ENCODE measurements at places on chromosomes 13 and 19.
A peak's percentile ranks its signal among the peaks of the same experiment; 100 is the strongest.

GRCh38 chr19:53254411-53255341, at the start of gene ZNF677:
Gene ZNF677 (minus strand): TSS chr19:53254873. CDS start chr19:53251550, 3,323 bp downstream.
- DNase-seq: peak; percentile 27

- no peak for DNase-seq
Observed at GRCh38 chr13:75861786-75862185, 225.7 kb downstream of the LMO7 start.

DNA sequence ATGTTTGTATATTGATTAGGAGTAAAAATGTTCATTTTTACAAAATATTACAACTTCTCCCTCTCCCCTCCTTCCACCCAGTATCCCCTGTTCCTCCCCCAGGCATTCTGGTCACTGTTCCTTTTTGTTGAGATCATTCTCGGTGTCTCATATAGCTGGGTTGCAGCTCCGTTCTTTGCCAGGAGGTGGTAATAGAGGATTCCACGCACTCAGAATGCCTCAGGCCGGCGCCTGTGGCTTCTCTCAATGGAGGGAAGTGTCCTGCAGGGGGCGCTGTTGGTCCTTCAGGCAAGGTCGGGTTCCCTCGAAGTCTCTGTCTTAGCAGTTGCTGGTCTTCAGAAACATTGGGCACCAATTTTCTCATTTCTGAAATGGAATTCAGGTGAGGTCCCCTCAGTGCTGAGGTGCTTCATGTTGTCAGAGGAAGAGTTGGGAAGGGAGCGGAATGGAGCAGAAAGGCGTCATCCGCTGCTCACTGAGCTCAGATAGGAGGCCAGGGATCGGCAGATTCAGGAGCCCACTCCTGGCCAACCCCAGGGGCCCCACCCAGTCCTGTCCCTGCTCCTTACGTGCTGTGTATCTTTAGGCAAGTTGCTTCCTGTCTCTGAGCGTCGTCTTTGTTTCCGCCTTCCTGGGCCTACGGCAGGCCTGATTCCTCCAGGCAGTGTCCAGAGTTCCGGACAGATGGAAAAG, 10.3 kb upstream of the GARIN5A start:
- no peak for DNase-seq

DNA sequence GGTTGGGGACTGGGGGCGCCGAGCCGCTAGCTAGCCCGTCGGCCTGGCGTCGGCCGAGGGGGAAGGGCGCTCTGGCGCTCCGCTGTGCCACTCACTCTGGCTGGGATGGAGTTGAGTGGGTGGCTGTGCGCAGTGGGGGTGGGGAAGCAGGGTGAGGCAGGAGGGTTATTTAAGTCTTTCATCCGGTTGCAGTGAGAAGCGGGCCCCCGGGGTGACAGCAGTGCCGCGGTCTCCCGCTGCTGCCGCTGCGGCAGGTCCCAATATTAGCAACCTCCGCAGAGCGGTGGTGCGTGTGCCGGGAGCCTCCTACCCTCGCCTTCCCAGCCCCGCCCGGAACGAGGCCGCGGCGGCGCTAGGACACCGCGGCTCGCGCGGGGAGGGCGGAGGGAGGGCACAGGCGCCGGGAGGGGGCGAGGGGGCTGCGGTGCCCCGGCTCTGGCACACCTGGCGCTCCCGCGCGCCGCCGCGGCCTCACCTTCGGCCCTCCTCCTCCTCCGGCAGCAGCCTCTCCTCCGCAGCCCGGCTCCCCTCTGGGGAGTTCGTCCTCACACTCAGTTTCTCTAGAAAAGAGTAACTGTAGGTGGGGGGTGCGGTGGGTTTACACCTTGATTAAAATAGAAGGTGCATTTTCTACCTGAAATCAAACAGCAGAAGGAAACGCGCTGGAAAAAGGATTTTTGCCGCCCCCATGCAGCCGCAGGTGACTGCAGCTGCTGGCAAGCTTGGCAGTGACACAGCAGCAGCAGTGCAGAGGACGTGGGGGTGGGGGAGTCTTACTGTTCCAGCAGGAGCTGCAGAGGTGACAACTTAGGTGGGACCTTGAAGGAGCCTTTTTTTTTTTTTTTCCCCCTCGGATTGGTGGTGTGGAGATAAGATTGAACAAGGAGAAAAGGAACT, 4.5 kb downstream of the FGF9 start:
- no peak for DNase-seq

DNA sequence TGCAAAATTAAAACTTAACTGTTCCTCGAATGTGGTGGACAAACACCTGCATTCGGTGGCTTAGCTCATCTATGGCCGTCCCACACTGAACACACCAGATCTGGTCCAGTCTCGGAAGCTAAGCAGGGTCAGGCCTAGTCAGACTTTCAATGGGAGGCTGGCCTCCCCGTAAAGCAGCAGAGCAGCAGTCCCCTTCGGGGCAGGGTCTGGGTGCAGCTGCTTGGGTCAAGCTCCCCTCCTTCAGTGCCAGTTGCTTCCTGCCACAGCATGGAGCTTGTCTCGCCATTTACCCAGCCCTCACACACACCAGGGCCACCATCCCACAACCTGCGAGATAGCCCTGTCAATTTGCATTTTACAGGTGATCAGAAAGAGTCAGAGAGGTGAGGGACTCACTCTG, 93.2 kb downstream of the TUBA3C start:
- no peak for DNase-seq
